Activated T-helper 1 cell treated with anti-CD3 and anti-CD28 coated beads, Interleukin-2, amount 50 U/mL, for 16 hours (primary cell): ENCODE measurements at places on chromosomes 4 and X.

GRCh38 chrX:119573840-119574393 is 446 bp upstream of the UBE2A start:
- DNase-seq: no peak

GRCh38 chrX:72396117-72396516 is 90.4 kb upstream of the CITED1 start:
- DNase-seq: no peak

GRCh38 chr4:181989071-181989470 is 254.1 kb upstream of the TENM3 start:
- DNase-seq: no peak

GRCh38 chrX:53594354-53594753 is 92.2 kb downstream of the HUWE1 start:
- DNase-seq: no peak

- no peak for DNase-seq
Measured at GRCh38 chr4:52956691-52957090, 94.6 kb downstream of the RASL11B start.

- DNase-seq: no peak
Measured at GRCh38 chrX:13053171-13053570, 8.8 kb upstream of the FAM9C start.

DNA sequence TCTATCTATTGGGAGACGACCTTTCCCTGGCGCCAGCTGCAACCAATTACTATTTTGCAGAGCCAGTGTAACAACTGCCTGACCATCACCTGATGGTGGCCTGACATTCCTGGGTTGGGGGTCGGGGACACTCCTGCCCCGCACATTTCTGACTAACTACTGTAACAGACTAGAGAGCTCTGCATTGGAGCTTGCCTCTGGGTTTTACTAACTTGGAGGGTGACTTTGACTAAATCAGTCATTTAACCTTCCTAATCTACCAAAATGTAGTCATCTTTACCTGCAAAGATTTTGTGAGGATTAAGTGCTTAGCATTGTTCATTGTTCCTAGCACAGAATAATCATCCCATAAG is 37.5 kb upstream of the ABCG2 start:
- DNase-seq: no peak

DNA sequence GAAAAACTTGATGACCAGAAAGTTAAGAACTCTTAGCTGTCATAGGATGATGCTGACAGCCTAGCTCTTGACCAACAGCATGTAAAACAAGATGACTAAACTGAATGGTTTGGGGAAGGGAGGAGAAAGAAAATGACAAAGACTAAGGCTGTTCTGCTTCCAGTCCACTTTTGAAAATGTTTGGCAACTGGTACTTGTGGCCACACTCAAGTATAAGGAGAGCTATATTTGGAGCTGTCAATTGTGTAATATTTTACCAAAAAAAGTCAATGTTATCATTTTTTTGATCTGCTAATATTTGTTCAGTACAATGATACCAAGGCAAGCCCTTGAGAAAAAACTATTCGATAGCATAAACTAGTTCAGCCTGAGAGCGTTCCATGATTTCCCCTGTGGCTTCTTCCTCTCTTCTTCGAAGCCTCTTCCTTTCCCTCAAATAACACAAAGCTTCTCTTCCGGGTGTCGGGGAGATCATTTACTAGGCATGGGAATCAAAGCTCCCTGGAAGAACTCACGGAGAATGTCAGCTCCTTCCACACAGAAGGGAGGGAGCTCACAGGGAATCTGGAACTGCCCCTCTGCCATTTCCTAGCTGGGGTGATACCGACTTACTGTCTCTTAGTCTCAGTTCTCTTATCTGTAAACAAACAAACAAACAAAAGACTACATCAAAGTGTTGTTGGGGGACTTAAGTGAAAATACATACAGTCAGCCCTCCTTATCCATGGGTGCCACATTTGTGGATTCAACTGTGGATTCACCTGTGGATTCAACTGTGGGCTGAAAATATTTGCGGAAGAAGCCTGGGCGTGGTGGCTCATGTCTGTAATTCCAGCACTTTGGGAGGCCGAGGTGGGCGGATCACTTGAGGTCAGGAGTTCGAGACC is 82.6 kb downstream of the SCD5 start:
- DNase-seq: no peak

- DNase-seq: no peak
Measured at GRCh38 chrX:148555101-148555500, 54.7 kb downstream of the AFF2 start.
